ENCODE measurements at places on chromosomes 1 and 21.

DNA sequence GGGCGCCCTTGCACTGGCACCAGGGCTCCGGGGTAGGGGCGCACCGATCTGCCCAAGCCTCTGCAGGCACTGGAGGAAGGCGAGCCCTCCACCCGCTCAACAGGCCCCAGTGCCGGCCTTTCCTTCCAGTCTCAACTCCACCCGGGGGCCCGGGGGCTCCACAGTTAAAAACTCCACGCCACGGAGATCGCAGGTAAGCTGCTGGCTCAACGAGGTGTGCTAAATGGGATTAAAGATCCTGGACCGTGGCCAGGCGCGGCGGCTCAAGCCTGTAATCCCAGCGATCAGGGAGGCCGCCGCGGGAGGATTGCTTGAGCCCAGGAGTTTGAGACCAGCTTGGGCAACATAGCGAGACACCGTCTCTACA is 536 bp downstream of the HSF2BP start:
- no peak for DNase-seq

- DNase-seq, result no peak
Measured at GRCh38 chr1:85577419-85578320, 2.9 kb upstream of the CCN1 start.

DNA sequence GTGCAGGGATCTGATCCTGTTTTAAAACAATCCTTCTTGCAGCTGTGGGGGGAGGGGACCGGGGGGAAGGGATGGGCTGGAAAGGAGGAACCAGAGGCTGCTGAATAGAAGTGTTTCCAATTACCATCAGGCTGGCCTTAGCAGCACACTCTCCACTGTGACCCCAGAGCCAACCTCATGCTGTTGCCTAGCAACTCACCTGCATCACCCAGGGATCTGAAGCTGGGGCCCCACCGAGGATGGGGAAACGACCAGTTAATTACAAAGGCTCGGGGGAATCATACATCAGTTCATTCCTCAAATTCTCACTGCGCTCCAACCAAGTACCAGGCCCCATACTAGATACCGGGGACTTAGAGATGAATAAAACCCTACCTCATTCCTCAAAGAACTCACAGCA is 11.9 kb upstream of the GPX7 start:
- no peak for DNase-seq

DNA sequence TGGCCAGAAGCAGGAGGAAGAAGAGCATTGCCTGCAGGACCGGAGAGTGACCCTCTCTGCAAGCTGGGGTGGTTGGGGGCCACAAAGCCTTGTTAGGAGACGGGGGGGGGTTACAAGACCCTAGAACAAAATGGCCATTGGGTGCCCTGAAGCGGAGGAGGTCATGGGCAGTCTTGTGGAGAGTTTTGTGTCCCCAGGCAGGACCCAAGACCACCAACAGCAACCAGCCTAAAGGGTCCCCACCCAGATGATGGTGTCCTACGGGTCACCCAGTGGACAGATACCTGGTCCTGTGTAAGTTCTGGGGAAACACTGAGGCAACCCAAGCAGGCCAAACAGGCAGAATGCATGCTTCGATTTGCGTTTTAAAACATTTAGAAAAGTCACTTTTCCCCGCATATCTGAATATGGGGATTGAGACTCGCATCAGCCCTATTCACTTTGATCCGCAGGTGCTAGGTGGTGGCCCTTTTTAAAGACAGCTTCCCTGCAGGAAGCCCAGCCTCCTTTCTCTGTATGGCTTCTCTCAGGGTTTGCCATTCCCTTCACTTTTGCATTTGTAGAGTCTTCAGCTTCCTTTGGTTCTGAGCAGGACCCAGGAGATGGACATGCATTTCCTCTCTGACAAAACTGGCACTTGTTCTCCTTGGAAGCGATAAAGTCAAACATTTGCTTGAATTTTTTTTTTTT is 21.1 kb downstream of the GNG4 start:
- DNase-seq, result no peak

DNA sequence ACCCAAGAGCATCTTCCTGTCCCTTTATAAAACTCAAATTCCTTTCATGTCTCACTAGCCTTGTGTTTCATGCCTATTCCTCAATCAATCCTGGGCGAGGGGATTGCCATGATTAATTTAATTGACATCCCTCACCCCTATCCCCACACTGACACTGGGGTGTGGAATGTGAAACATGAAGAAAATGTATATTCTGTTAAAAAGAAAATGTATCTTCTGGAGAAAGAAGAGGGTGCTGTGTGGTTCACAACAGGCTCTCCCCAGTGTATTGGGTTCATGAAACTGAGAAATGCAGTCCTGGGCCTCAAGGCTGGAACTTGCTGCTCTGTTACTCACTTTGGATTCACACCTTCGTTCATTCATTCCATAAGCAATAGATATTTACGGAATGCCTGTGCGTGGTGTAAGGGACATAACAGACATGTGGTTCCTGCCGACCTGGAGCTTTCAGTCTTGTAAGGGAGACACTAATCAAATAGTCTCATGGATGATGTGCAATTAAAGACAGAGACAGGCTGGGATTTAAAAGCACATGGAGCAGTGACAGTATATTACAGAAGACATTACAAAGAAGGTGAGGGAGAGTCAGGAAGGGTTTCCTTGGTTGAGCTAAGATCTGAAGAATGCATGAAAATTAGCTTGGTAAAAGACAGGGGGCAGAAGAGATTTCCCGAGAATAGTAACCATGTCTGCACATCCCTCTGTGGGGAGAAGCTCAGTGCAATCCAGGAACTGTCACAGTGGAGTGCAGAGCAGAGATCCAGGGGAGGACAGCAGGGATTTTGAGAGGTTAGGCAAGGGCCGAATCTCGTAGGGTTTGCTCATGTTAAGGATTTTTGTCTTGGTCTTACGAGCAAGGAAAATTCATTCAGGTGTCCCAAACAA is 32.1 kb downstream of the SERTAD4 start:
- DNase-seq, result no peak

DNA sequence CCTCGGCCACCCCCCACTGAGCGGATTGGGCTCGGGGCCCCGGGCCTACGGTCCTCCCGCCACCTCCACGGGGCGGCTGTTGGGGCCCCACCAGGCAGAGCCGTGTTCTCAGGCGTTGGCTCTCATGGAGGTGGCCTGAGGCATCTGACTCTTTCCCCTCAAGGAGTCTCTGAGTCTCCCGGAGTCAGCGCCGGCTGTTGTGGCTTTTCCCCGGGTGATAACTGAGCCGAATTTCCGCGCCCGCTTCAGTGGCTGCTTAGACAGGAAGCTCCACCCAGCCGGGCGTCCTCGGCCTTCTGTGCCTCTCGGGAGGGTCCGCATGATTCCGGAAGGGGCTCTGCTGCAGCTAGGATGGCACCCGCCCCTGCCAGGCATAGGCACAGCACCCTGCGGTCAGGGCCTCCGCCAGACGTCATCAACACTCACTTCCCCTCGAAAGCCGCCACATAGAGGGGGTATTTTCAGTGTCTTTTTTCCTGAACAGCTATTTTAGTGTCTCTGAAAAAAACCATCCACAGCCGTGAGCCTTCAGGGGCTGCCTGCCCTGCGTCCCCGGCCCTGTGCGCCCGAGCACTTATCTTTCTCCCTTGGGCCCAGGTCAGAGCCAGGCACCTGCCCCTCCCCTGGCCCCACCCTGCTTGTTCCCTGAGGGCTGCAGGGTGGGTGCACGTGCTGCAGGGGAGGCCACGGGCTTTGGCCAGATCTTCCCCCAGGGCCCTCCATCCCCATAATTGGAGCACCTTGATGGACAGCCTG is 72.9 kb downstream of the SKI start:
- DNase-seq, result peak; percentile 78

GRCh38 chr21:38486706-38487105 is 11.6 kb downstream of the ERG start:
- DNase-seq, result peak; percentile 83

GRCh38 chr1:2970311-2971071 is 50.8 kb upstream of the ACTRT2 start:
- no peak for DNase-seq

- no peak for DNase-seq
Measured at GRCh38 chr1:116036255-116036654, 59.9 kb downstream of the SLC22A15 start.

DNA sequence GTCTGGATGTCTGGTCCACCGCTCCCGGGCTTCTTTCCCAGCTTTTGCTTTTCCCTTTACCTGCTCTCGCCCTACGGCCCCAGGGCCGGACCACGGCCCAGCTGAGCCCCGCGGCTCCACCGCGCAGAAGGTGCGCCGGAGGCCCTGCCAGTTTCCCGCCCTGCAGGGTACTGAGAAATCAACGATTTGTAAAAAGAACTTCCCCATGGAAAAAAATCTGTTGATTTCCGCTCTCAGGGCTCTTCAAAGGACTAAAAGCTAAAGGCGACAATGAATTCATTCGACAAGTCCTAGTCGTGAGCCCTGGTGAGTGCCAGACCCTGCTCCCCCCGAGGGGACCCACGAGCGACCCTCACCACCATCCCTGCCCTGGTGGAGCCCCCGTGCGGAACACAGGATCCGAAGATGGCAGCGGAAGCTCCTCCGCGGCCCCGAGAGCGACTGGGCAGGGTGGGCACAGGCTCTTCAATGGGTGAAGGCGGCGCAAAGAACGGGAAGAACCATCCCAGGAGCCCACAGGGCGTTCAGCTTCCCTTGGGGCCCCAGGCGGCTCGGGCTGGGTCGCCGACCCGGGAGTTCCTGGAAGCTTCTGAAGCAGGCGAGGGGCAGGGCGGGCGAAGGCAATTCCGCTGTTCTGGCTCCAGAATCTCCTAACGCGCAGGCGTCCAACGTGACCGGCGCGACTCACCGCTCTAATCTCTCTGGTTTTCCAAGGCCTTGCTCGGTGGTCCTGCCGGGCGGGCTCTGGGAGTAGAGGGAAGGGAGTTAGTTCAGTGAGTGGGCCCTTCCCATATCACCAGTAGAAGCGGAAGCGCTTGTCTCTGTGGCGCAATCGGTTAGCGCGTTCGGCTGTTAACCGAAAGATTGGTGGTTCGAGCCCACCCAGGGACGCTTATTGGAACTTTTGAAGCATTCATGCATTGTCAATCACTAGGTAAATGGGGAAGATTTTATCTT is 6.6 kb upstream of the RNU1-2 start:
- peak; percentile 76 for DNase-seq

GRCh38 chr1:221783437-221783836 is 41.5 kb upstream of the DUSP10 start:
- no peak for DNase-seq

DNA sequence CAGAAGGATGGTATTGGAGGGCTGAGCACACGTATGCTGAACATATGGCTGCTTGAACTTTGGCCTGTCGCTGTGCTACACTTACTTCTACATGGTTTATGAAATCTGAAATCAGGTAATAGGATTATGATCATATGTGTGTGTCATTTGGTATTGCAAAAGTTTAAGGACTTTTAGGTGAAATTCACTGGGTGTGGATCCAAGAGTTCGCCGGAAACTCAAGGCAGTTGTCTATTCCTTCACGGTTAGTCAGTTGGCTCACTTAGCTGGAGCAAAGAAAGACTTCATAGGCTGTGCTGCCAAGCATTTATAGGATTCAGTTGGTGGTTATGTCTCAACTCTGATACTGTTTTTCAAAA is 927 bp downstream of the UAP1 start:
- DNase-seq, result peak; percentile 21

DNA sequence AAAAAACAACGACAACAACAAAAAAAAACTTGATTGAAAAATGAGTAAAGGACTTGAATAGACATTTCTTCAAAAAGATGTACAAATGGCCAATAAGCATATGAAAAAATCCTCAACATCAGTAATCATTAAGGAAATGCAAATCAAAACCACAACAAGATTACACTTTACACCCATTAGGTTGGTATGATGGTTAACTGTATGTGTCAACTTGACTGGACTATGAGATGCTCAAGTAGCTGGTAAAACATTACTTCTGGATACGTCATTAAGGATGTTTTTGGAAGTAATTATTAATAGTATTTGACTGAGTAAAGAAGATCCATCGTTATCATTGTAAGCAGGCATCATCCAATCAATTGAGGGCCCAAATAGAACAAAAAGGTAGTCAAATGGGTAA is 34.9 kb upstream of the LYPLAL1 start:
- no peak for DNase-seq

GRCh38 chr1:4253935-4254334 is 353.9 kb upstream of the C1orf174 start:
- no peak for DNase-seq

GRCh38 chr21:39854572-39854971 is 12.7 kb upstream of the PCP4 start:
- no peak for DNase-seq

DNA sequence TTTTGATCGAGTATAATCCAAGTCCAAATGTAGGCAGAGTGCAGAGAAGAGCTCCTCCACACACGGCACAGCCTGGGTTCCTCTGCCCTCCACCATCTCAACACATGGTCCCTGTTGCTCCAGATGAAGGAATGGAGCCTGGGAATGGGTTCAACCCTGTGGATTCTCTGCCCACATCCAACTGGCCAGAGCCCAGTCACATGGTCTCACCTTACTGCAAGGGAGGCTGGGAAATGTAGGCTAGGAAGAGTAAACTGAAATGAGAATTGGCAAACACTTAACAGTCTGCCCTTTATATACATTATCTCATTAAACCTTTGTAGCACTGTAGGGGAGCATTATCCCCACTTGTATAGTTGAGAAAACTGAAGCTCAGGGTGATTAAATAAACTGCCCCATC is 60.1 kb upstream of the RAB4A start:
- DNase-seq, result no peak

DNA sequence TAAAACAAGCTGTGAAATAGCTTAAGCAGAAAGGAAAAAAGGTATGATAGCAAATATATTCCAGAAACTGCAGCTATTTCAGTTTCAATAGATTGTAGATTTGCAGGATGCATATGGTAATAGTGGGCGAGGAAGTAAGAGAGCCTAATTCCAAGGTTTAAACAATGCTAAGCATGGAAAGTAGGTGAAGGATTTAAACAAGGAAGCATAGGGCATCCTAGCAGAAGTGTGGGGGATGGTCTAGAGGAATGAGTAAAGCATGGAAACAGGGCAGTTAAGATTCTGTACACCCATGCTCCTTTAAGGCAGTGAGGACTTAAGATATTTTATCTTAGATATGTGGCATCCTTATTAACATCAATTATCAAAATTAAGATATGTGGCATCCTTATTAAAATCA is 2.6 kb downstream of the IVNS1ABP start:
- DNase-seq, result no peak

- DNase-seq, result no peak
Measured at GRCh38 chr1:235885655-235886262, 19.1 kb upstream of the LYST start.

DNA sequence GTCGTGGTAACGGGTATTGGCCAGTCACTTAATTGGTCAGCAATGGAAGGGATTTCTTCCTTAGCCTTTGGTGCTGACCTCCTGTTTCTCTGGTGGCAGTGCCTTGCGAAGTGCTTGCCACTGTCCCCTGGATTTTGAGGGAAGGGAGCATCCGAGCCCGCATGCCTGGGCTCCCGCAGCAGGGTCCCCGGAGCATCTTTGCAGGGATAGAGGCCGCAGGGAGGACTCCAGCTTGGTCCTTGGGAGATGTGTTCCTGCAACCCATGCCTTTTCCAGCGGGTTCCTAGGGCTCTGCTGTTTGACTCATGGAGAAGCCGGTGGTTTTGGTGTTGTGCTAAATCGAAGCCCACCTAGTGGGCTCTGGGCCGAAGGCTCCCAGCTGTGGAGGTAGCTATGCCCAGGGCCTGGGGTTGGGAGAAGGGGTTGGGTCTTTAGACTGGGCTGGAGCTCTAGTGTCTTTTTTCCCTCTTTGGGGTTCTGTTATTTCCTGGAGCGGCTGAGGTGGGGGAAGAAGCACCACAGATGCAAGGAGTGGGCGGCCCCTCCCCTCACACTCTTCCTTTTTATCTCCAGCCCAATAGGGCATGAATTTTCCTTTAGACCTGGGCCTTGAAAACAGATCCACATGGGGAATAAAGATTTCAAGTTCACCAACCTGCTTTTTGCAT is 39.0 kb downstream of the PIK3CD start:
- DNase-seq, result no peak

GRCh38 chr1:156368157-156368658 is 803 bp upstream of the RHBG start:
- no peak for DNase-seq

GRCh38 chr1:45787905-45788304 is 15.5 kb upstream of the MAST2 start:
- peak; percentile 67 for DNase-seq
